ENCODE measurements at places on chromosomes 4 and X.
A peak's percentile ranks its signal among the peaks of the same experiment; 100 is the strongest.

GRCh38 chrX:119648421-119648775, 42.2 kb upstream of the NKRF start:
- no peak for DNase-seq

- DNase-seq: no peak
Measured at GRCh38 chr4:155371432-155372043, 5.2 kb downstream of the MAP9 start.

DNA sequence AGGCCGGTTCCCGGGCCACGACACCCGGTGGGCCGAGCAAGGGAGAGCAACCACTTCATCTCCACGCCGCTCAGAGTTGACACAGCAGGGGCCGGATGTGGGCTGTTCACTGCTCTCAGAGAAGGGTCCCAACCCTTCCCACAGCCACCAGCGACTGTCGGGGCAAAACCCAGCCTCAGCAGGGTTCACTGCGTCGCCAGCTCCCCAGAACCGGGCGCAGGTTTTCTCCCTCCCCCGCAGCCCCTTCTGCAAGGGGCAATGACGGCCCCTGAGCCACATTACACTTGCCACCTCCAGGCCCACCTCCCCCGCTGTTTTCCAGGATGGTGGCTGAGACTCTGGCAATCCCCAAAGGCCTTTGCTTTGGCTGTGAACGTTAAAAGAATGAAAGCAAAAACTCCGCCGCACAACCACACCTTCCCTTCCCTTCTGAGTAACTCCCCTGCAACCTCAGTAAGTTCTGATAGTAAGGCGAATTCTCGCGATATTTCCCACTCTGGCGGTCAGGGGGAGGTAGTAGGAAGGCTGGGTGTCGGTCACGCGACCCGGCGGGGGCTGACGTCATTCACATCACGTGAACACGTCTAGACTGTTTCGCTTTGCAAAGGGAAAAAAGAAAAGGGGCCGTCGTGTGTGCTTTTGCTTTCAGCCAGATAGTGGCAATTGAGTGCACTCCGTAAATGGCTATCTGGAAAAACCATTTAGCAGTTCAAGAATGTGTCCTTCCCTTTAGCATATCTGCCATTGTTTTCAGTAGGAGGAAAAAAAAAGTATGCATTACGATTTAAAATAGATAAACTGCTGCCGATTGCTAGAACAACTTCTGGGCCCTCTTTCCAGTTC, 869 bp upstream of the CAMK2D start:
- peak; percentile 87 for DNase-seq

GRCh38 chr4:99848591-99849001, 32.0 kb downstream of the DAPP1 start:
- DNase-seq: no peak

GRCh38 chrX:74924449-74925224, 615 bp downstream of the NEXMIF start:
- no peak for DNase-seq

- DNase-seq: peak; percentile 20
Measured at GRCh38 chr4:176309046-176309445, 10.7 kb upstream of the SPCS3 start.

DNA sequence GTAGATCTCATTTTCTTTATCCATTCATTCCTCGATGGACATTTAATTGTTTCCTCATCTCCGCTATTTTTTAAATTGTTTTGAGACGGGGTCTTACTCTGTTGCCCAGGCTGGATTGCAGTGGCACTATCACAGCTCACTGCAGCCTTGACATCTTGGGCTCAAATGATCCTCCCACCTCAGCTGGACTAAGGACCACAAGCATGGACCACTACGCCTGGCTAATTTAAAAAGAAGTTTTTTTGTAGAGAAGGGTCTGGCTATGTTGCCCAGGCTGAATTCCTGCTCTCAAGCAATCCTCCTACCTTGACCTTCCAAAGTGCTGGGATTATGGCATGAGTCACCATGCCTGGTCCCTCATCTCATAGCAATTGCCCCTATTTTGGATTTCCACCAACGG, 7.0 kb upstream of the TRIML1 start:
- no peak for DNase-seq

DNA sequence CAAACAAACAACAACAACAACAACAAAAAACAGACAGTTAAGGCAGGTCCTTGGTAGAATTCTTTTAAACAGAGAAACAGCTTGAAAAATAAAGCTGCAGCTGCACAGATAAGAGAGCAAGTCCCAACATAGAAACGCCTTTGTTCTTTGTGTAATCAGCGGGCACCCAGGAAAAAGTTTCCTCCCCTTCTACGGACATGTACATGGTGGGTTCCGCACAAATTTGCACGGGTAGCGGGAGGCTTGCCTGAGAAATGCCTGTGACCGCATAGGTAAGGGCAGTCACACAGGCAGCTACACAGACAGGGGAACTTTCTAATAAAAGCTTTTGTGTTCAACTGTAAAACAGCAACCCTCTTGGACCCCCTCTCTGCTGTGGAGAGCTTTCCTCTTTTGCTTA, 25.7 kb upstream of the CT47A1 start:
- DNase-seq: no peak
